ENCODE measurements at places on chromosomes 3 and 15.

- DNase-seq: no peak
Measured at GRCh38 chr15:66993874-66994696, 71.3 kb upstream of the SMAD3 start.

DNA sequence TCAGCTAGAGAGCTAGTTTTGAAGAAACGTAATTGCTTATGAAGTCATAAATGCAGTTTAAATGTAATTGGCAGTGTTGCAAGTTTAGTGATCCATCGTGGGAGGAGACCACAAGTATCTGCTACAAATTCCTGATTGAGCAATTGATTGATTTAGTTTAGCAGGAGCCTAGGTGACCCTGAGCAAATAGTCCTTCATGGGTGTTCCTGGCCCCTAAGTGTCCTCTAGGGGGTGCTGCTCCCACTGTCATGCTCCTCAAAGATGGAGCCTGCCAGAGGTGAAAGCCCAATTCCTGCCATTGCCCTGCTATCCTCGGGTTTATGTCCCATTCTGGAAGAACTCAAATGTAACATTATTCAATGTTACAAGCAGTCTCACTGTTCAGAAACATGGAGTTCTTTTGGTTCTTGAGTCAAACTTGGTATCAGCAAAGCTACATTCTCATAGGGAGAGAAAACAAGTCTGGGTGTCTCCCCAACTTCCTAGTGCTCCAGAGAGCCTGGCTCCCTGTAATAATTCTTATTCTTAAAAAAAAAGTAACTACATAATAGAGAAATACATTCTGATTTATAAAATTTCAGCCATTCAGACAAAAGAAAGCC is 29.8 kb upstream of the SENP5 start:
- DNase-seq: peak; percentile 48

GRCh38 chr3:154120961-154121700 is at the start of gene ARHGEF26:
ARHGEF26 (plus strand) TSS chr3:154121390; CDS start chr3:154121993, 603 bp downstream.
- peak; percentile 20 for DNase-seq

GRCh38 chr3:149288655-149289054 is 44.8 kb downstream of the TM4SF18 start:
- DNase-seq: no peak

GRCh38 chr3:78988324-78988723 is 779.5 kb downstream of the ROBO1 start:
- no peak for DNase-seq

GRCh38 chr15:100940767-100941379 is 21.7 kb downstream of the LRRK1 start:
- no peak for DNase-seq

All from stimulated activated CD4-positive, alpha-beta T cell treated with anti-CD3 and anti-CD28 coated beads, Interleukin-1b, Interleukin-23, amount 100 ng/mL, for 1 hour (primary cell).